ENCODE measurements at places on chromosomes 11 and 22.

DNA sequence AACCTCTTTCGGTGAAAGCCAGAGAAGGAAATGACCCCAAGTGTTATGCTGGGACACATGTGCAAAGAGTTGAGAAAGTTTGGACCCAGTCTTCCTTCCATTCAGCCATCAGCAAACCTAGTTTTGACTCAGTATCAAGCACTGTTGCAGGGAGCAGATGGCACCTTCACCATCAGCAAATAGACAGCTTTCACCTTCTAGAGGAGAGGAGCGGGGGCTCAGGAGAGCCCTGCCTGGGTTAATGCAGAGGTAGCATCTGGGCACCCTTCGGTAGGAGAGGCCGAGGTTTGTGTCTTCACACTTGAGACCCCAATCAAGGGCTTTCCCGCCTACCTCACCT is 16.2 kb upstream of the MFRP start:
- no peak for DNase-seq

GRCh38 chr22:27195094-27195493 is 537.7 kb downstream of the MIAT start:
- DNase-seq = no peak

- no peak for DNase-seq
These were observed 6.0 kb downstream of the VSIG2 start for GRCh38 chr11:124745835-124746620.

- DNase-seq = no peak
These were observed 94.4 kb upstream of the LMO1 start for GRCh38 chr11:8357891-8358566.

GRCh38 chr11:65903068-65903481 is 2.9 kb upstream of the FOSL1 start:
- no peak for DNase-seq
